ENCODE measurements at places on chromosomes 4 and X. TPM values are rescaled to one million over a fixed set of nuclear protein-coding genes. Genes with fewer than 3 reads are reported as not detected.

Gene ITGB1BP2
- total RNA-seq: 3.6 TPM

Gene TCEAL5
- total RNA-seq: not detected

- no peaks in the 10 kb centered on the region for H3K27me3 ChIP-seq
- H3K27ac ChIP-seq: no peak overlapping the region
- peaks cover 22% of the 10 kb centered on the region for H3K36me3 ChIP-seq
- DNase-seq: no peak
- no peak overlapping the region for H3K4me3 ChIP-seq
Observed at GRCh38 chr4:1302159-1302558, 12.5 kb downstream of the MAEA start.

GRCh38 chr4:22237155-22237751 lies 278.6 kb downstream of the ADGRA3 start:
- no peak overlapping the region for H3K27ac ChIP-seq
- H3K27me3 ChIP-seq: no peaks in the 10 kb centered on the region
- no peak overlapping the region for H3K4me3 ChIP-seq
- no peaks in the 10 kb centered on the region for H3K36me3 ChIP-seq
- H3K4me1 ChIP-seq: no peaks in the 10 kb centered on the region
- no peak for DNase-seq

DNA sequence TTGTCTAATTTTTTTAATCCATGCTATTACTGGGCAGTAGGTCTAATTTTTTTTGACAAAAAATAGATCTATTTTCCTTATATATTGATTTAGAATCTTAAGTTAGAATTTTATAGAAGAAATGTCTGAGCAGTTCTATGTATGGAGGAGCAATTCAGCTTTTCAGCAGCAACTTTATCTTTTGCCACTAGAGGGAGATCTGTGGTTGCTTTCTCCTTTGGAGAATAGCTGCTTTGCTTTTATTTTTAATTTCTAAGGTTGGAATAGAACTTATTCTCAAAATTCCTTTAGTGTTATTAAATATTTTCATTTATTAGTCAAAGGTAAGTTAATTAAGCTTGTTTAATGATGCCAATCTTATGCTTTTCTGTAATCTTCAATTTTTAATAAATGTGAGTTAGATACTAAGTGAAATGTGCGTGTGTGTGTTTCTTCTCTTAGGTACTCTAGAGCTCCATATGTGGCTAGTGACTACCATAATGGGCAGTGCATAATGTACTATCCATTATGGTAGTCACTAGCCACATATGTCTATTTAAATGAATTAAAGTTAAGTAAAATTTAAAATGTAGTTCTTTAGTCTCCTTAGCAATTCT lies 29.3 kb downstream of the FAM199X start:
- H3K36me3 ChIP-seq: no peaks in the 10 kb centered on the region
- no peak overlapping the region for H3K4me3 ChIP-seq
- no peaks in the 10 kb centered on the region for H3K27me3 ChIP-seq
- no peaks in the 10 kb centered on the region for H3K4me1 ChIP-seq
- H3K27ac ChIP-seq: no peak overlapping the region
- DNase-seq: no peak

DNA sequence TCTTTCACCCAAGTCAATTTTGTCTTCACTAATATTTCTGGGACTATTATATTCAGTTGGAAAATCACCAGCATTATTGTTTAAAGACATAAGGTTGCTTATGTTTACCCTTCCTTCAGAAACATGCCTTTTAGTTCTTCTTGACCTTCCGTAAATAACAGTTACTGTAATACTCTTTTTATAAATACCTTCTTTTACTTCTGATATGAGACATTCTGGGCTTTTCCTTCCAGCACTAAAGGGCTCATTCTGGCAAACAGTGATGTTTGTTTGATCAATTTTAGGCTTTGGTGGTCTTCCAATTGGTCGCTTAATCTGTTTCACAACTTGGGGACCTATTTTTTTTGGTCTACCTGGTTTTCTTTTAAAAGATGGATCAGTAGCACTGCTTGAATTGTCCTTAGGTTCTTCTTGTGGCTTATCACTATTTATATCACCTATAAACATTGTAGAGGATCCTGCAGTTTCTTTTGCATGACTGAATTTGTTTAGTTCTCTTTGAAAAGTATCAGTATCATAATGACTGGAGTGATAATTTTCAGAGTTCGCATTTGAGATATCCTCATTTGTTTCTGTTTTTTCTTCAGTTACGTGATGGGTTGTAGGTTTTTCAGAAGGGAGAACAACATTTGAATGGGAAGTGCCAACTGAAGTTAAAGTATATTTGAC lies 64.8 kb downstream of the NCAPG start:
- H3K4me3 ChIP-seq: no peak overlapping the region
- no peak for DNase-seq
- H3K36me3 ChIP-seq: peaks cover 6% of the 10 kb centered on the region
- no peaks in the 10 kb centered on the region for H3K4me1 ChIP-seq
- no peaks in the 10 kb centered on the region for H3K27me3 ChIP-seq
